ENCODE measurements at places on chromosomes 1 and 21.

GRCh38 chr21:15631342-15631741, 98.4 kb upstream of the USP25 start:
- DNase-seq, result no peak

GRCh38 chr1:229845410-229846138, 219.5 kb downstream of the URB2 start:
- DNase-seq, result no peak

- no peak for DNase-seq
Observed at GRCh38 chr1:110021285-110021684, 13.1 kb upstream of the STRIP1 start.

DNA sequence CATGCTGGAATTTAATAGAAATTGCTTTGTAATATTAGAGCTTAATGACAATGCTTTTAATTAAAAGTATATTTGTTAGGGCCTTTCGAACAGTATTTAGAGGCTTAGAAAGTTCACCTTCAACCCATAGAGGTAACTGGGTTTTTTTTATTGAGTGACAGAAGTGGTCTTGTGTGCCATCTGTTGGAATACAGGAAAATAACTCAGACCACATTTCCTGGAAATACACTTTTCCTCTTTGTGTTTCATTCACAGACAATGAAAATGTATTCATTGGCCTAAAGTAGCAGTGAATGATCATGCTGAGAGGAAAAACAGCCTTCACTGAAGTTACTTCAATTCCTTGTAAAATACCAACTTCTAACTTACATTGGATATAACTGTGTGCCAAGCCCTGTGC, 83.6 kb upstream of the L1TD1 start:
- DNase-seq, result no peak

- peak; percentile 59 for DNase-seq
Observed at GRCh38 chr1:246165826-246166709, 341.0 kb downstream of the SMYD3 start.

DNA sequence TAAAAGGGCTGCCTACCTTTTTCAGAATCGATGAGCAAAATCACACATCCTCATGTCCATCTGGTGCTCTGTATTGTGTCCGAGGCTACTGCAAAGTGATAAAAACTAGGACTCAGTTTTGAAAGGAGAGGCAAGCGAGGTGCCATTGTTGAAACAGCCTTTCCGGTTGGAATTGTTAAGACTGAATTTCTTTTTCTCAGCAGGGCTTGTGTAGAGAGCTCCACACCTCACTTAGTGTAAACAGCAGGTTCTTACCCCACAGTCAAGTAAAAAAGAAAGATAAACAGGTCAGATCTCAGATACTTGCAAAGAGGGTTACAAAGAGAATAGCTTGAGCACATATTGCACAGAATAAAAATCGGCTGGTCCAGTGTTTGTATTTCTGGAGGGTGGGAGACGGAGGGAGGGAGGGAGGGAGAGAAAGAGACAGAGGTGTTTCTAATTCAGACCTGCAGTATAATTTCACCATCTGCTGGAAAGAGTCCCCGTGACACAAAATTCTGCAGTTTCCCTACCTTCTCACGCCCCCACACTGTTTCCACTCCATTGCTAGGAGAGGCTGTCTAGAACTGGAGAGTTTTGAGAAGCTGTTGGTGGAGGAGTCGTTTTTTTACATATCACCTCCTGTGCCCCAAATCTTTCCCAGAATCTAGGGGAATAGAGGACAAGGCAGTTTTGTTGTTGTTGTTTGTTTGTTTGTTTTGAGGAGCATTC, 82.5 kb downstream of the EDEM3 start:
- DNase-seq, result no peak

GRCh38 chr1:209425959-209426358, 157.6 kb upstream of the CAMK1G start:
- no peak for DNase-seq

GRCh38 chr1:26597629-26598039, 68.1 kb downstream of the RPS6KA1 start:
- peak; percentile 63 for DNase-seq

GRCh38 chr21:28337315-28337714, 655.4 kb downstream of the LTN1 start:
- DNase-seq, result peak; percentile 26

DNA sequence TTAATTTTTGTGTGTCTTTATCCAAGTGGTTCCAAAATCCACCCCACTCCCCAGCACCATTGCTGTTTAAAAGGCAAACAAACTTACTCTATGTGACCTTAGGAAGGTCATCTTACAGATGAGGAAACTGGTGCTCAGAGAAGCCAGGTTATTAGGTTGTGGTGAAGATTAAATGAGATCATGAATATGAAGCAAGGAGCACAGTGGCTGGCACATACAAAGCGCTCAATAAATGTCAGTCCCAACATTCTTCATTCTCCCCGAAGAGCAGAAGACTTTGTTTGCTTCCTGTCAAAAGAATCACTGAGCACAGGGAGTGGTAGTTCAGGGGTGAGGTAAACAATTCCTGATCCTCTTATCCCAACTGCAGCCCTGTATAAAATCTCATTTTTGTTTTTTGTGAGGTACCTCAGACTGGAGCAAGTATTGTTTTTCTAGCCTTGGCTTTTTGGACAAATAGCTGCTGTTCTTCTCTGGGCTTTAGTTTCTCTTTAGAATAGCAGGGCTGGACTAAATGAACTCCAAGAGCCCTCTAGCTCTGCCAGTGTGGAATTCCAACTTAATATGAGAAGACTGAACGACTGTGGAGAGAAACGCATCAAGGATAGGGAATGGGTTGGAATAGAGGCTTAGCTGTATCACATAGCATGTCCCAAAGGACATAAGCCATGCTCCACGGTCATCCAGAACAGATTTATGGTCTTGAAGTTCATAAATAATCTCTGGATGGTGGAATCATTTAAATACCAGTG, 455.3 kb upstream of the USP24 start:
- no peak for DNase-seq

- DNase-seq, result no peak
Observed at GRCh38 chr1:7470904-7471638, 300.0 kb upstream of the VAMP3 start.

- DNase-seq, result no peak
Observed at GRCh38 chr1:226653311-226653921, 85.7 kb downstream of the ITPKB start.

GRCh38 chr1:82612986-82613385, 812.3 kb downstream of the ADGRL2 start:
- no peak for DNase-seq

- DNase-seq, result no peak
Observed at GRCh38 chr1:175364424-175365076, 172.0 kb upstream of the KIAA0040 start.

- no peak for DNase-seq
Observed at GRCh38 chr1:30572192-30572591, 151.2 kb downstream of the MATN1 start.

GRCh38 chr1:45033356-45033755, 21.3 kb downstream of the UROD start:
- no peak for DNase-seq
